ENCODE measurements at places on chromosomes 7 and 10.

GRCh38 chr7:48112401-48113165, 23.5 kb downstream of the UPP1 start:
- no peak for DNase-seq

GRCh38 chr7:158044482-158044823, 543.2 kb downstream of the PTPRN2 start:
- DNase-seq, result no peak

DNA sequence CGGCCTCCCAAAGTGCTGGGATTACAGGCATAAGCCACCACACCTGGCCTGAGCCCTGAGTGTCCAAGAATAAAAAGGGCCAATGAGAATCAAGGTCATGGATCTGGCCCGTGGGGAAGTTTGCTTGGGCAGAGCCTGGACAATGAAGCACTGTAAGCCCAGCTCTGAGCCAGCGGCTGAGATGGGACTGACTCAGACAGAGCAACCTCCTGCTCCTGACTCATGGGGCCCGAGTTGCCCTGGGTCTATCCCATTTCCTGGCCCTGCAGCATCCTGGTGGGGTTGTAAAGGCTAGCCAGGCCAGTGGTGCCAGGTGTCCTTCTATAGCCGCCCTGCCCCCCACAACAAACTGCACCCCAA, 5.2 kb upstream of the MYH16 start:
- DNase-seq, result no peak

DNA sequence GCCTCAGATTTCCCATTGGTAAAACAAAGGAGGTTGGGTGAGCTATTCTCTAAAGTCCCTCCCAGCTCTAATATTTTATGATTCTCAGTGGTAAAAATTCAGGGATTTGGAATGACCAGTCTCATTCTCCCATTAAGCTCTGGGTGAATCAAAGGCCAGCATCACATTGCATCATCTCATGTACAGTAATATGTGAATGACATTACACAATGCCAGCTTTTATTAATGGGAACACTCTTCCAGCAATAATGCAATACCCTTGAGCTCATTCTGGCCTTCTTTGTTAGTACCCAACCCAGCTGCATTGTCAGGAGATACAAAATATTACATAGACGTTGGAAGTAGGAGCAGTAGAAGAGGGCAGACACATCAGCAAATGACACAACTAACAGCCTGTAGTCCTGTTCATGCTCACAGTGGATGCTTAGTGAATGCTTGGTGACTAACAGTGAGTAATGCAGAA, 100.0 kb upstream of the EGR2 start:
- DNase-seq, result no peak

DNA sequence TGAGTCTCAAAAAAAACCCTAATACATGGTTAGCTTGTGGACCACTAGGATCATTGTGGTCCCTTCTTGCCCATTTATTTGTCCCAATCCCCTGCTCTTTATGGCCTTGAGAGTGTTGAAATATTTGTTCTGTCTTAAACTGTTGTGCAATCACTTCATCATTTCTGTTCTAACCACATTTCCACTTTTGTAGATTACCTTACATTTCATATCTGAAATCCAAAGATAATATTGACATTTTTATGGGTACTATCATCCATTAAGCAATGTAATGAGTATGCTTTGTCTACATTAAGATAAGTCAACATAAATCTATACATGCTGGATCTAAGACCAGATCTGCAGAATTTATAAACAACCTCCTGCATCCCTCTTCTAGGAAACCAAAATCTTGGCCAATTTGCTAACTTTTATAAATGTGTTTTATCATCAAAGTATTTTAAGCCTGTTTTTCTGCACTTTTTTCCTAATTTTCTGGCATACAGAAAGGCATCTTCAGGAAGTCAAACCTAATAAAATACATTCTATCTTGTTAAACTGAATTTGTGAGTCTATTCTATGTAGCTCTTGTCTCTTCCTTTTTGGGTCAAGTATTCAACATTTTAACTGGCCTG, 359.4 kb upstream of the CELF2 start:
- no peak for DNase-seq

- DNase-seq, result peak; percentile 46
Observed at GRCh38 chr7:148084138-148084537, 506.4 kb upstream of the C7orf33 start.

DNA sequence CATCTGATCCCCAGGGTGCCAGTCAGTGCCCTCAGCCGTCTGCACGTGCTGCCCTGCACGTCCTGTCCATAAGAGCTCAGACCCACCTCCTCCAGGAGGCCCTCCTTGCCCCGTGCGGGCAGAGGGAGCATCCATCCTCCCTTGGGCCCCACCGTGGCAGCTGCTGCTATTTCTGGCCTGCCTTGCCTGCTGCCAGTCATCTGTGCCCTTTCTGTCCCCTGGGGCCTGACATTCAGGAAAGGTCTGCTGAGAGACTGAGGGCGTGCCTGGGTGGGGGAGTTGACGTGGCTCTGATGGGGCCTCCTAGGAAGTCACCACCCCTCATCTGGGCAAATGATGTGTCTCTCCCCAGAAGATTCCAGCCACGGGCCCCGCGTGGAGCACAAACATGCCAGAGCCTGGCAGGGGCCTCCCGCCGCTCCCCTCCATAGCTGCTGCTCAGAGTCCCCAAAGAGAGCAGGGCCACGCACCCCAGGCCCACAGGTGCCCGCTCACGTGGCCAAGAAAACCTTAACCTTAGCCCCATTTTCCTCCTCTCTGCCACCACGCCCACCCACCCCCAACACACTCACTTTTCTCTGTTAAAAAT, 21.8 kb downstream of the DPYSL4 start:
- DNase-seq, result no peak

DNA sequence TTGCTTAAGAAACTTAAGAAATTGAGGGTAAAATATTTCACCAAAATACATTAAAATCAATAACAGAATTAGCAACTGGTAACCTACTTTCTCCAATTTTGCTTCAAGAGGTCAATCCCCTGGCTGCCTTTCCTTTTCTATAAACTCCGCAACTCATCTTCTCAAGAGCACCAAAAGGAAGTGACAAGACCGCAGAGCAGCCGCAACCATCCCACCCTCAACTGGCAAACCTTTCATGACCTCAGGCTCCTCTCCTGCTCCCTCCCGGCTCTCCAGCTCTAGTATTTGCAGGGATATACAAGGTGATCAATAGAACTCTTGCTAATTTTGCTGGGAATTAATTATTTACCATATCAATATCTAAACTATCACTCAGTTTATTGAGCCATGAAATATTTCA, 88.9 kb downstream of the ATE1 start:
- DNase-seq, result no peak

DNA sequence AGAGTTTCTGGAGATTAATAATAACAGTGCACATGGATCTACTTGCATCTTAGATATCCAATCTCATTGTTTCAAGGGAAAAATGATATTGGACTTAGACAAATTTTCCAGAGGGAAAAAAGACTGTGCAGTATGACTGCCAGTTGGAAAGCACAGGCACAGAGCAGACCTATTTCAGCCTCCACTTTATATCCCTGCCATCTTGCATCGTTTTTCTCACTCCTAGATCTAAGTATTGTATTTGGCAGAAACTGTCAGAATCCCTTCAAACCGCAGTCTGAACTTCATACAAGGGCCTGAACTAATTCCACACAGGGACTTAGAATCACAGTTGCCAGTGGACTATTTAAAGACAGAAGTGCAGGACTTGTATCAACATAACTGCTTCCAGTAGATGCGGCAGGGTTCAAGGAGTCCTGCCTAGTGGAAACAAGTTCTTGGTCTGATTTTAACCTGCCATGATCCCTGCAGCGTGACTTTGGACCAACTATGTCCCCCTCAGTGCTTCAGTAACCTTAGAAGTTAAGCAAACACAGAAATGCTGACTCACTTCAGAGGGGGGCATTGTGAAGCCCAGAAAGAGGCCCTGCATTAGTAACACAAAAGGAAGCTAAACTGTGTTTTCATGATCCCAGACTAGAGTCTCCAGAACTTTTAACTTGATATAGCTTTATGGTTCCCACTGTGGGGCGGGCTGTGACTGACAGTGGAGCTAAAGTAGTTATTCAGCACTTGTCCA, 95.7 kb upstream of the PALS2 start:
- DNase-seq, result no peak

DNA sequence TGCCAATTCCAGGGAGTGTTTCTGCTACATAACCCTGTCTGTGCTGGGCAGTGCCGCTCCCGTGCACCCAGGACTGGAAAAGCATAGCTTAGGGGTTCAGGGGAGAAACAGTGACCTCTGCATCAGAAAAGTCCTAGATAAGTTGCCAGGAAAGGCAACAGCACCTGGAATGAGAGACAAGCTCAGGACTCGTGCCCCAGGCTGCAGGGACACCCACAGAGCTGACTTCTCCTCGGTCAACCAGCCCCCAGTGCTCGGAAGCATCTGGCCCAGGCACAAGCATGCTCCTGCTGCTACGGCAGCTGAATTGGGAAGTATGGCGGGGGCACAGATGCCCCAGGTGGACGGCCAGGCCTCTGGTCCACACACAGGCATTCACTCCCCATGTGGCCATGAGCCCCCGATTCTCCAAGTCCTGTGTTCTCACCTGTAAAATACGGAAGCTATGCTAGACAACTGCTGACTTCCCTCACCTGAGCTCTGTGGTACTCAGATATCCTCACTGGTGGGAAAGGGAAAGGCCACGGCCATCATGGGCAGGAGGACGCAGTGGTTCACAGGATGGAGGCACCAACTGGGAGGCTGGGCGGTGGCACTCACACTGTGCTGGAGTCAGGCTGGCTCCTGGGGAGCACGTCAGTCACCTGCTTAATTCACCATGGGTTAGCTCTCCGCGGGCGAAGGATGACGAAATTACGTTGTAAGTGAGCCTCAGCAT, 220.5 kb downstream of the PTPRN2 start:
- no peak for DNase-seq

DNA sequence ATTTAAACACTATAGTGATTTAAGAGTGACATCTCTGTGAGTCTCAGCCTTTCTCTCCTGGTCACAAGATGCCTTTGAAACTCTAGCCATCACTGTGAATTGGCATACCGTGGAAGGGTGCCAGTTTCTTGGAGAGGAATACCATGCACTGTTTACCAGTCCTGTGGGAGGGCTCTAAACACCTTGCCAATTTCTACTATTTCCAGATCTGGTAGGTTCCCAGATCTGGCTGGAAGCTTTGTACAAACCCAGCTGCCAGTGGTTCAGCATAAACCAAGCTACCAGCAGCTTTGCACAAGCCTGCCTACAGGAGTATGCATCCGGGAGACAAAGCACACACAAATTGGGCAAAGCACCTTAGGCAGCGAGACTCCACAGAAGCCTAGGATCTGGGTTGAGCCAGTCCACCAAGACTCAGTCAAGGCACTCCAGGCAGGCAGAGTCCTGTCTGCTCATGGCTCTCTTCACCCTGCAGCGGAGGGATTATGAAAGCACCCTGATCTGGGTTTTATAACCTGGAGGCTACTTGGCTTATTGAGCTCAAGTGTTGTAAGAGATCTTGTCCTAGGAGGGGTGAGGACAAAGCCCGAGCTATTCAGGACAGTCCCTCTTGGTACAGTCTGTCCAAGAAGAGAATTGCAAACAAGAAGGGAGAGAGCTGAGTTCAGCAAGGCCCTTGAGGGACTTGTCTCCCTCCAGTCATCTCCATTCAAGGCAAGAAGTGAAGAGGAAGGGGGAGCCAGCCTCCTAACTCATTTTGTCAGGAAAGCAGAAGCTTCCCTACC, 23.6 kb downstream of the MCM10 start:
- no peak for DNase-seq

DNA sequence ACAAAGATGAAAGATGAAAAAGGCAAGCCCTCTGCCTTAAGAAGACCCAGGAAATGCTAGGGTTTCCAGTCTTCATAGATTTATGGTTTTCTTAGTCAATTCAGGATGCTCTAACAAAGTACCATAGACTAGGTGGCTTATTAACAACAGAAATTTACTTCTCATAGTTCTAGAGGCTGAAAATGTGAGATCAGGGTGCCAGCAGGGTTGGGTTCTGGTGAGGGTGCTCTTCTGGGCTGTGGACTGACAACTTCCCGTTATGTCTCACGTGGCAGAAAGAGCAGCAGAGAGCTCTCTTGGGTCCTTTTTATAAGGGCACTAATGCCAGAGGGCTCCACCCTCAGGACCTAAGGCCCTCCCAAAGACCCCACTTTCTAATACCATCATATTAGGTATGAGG, 23.7 kb downstream of the ELMO1 start:
- DNase-seq, result no peak

DNA sequence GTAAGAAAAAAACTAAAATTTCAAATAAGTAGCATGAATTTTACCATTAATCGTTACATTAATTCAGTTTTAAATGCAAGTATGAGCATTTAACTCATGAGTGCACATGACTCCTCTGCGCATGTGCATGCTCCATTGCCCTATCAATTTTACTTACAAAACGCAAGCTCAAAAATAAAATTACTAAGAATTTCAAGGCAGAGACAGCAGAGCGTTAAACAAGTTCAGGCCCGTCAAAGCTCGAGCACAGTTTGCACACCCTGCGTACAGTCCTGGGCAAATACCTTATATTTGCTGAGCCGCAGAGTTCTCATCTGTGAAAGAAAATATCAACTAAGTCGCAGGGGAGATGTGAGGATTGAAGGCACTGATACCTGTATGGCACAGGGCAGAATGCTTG, 373.6 kb downstream of the BBS9 start:
- DNase-seq, result no peak

- peak; percentile 46 for DNase-seq
Observed at GRCh38 chr7:126040114-126041045, 1110.8 kb upstream of the POT1 start.

DNA sequence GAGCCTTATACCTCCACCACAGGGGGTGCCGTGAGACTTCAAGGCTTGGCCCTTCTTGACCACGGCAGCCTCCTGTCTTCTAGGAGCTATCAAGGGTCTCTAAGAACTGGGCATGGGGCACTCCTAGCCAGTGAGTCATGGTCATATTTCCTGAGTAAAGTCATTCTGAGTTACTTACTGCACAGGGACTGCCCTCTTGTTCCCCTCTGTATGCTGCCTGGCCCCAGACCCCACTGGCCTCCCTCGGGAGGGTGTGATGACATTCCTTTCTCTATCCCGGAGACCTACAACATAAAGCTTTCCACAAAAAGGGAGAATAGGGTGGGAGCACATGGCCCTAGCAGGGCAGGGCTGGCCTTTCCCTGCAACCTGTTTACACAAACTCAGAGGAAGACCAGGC, 21.4 kb downstream of the DPCD start:
- DNase-seq, result no peak

- DNase-seq, result no peak
Observed at GRCh38 chr7:101235050-101235449, 2.6 kb downstream of the CLDN15 start.

GRCh38 chr10:35005868-35006267, 84.3 kb downstream of the CUL2 start:
- no peak for DNase-seq

- DNase-seq, result no peak
Observed at GRCh38 chr10:28793482-28793881, 116.2 kb downstream of the BAMBI start.

DNA sequence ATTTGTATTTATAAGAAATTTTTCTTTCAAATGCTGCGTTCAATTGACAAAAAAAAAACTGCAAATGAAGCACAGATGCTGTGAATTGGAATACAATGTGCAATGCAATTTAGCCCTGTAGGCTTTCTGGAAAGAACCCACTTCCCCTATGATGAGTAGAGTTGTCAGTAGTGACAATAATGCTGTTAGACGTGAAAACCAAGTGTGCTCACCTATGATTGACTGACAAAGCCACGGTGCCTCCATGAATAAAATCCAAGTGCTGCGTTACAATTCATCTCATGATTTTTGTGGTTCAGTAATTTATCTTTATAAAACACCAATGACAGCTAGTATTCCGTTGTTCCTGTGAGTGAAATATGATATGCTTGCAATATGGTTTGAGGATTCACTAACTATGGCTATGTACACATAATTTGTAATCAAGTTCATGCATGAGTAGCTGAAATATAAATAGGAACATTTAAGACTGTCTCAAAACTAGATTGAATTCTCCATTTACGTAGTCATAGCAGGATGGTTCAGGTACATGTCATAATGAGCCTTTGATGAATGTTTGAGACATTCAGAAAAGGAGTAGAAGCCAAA, 1160.3 kb downstream of the CNTNAP2 start:
- DNase-seq, result no peak
